Choroid plexus epithelial cell (primary cell): ENCODE measurements at places on chromosomes 6 and 20.

GRCh38 chr6:166532302-166532701 is 54.2 kb downstream of the RAMACL start:
- no peak for DNase-seq

DNA sequence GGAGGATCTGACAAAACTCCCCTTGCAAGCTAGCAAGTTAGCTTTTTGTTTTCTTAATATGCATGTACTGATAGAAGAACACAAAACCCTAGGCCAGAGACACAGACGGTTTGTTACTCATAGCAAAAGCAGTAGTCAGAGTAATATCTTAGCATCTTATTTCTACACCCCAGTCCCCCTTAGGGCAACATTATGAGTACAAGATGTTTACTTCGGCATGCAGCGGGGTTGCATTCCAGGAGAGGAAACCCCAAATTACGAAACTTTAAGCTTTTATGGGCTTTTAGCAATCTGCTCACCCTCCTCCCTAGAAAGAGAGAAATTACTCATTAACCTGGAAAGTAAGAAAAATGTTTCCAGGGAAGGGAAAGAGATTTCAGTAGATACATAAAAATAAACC is 1286.9 kb downstream of the EPHA7 start:
- no peak for DNase-seq

GRCh38 chr20:62356589-62357186 is 10.4 kb downstream of the LAMA5 start:
- no peak for DNase-seq

GRCh38 chr6:129695373-129696027 is 14.5 kb downstream of the ARHGAP18 start:
- no peak for DNase-seq

DNA sequence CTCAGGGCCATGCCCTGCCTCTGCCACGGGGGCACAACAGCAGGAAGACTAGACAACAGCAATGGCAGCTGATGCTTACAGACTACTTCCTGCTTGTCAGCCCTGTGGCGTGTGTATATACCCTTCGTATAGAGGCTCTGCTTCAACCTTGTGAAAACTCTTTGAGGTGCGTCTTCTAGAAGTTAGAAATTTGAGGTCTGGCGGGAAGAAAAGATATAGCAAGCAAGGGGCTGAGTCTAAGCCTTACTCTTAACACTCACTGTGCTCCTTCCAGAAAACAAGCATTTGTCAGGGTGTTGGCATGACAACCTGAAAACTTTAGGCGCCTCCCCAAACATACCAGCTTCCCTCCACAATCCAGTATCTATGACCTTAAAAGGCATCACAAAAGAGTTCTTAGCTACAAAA is 33.3 kb downstream of the JPH2 start:
- DNase-seq: no peak

DNA sequence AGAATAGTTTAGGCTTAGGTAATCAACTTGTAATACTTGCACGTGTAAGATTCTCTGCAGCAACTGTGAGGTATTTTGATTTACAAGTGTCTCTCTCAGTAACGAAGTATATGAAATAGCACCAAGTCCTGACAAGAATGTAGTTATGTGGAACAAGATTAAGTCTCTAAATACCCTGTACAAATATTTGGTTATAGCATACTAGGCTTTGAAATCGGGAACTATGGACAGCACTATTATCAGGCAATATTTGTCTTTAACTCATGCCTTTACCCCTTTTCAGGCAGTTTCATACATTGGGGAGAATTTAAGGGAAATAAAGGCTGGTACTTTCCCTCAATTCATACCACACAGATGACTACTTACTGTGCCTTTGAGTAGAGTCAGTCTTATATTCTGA is 93.2 kb downstream of the GRIK2 start:
- DNase-seq: no peak

- DNase-seq: peak; percentile 82
Measured at GRCh38 chr6:144265390-144265789, 19.7 kb upstream of the UTRN start.

DNA sequence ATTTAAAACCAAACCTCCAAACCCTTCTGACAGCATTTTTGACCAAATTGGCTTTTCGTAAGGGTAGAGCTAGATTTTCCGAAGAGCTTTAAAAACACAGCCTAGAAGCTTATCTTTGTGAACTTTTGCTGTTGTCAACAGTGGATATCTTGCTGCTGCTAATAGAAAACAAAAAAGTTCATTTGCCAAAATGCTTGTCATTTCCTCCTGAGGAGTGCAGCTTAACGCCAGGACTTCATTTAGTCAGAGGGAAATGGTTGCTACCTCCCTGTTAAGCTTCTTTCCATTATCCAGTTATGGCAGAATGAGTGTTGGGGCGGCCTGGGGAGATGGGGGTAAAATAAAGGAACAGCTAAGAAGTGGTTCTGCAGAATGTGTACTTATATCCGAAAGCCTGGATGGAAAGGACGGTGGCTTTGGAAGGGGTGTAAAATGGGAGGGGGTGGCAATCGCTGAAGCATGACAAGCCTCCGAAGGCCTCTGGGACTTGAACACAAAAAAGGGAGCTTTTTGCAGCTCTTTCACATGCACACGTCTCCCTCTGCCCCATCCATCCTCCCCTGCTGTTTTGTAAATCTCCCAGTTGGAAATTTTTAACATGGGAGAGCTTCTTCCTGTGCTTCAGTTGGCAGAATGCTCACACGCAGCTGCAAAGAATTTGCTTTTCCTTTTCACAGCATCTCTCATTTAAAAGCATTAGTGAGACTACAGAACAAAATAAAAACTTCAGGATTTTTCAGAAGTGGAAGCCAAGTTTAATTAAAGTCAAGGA is 22.5 kb downstream of the JARID2 start:
- DNase-seq: peak; percentile 32

DNA sequence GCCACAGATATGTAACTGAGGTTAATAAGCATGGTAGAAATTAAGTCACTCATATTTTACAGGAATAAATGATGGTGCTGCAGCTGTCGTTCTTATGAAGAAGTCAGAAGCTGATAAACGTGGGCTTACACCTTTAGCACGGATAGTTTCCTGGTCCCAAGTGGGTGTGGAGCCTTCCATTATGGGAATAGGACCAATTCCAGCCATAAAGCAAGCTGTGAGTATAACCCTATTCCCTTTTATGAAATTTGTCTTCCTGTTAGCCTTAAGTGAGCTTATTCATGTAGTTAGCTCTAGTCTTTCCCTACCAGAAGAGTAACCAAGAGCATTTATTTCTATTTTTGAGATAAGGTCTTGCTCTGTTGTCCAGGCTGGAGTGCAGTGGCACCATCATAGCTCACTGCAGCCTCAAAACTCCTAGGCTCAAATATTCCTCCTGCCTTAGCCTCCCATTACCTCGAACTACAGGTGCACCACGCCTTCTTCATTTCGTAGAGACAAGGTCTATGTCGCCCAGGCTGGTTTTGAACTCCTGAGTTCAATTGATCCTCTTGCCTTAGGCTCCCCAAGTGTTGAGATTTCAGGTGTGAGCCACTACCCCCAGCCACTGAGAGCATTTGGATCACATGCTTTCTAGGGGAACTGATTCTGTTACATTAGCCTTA is 12.0 kb downstream of the TCP1 start:
- no peak for DNase-seq

DNA sequence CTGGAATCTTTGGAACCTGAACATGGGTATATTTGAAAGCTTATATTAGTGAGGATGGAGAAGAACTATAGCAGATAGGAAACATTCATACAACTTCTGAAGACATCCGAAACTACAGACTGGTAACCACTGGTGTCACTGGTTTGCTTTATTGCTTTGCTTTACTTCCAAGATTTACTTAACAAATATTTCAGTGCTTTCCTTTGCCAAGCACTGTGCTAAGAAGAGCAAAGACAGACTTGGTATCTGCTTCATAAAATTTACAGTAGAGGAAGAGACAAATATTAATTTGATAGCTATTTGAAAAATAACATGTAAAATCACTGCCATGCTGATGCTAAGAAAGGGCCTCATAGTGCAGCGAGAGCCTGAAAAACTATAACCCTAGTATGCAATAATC is 1.8 kb downstream of the TPD52L1 start:
- no peak for DNase-seq

DNA sequence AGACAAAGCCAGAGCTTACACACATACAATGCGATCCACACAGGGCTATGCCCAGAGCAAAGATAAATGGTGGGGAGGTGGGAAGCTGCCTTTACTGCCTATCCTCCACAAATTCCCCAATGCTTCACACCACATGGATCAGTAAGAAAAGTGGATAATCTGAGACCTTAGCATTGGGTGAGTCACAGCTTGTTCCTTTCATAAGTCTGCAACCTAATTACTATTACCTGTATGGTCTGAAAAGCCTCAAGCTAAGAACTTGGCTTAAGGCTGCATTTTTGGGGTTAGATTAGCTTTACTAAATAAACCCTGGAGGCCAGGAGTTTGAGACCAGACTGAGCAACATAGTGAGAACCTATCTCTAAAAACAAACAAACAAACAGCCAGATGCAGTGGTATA is 66.0 kb upstream of the BTBD3 start:
- peak; percentile 10 for DNase-seq

- no peak for DNase-seq
Measured at GRCh38 chr20:59784791-59785668, 148.4 kb downstream of the SYCP2 start.

- DNase-seq: peak; percentile 97
Measured at GRCh38 chr20:49768204-49769047, 44.2 kb upstream of the SLC9A8 start.

GRCh38 chr6:2108700-2109306 is 136.6 kb downstream of the GMDS start:
- peak; percentile 47 for DNase-seq

- no peak for DNase-seq
Measured at GRCh38 chr20:7933346-7933745, 6.9 kb downstream of the HAO1 start.

DNA sequence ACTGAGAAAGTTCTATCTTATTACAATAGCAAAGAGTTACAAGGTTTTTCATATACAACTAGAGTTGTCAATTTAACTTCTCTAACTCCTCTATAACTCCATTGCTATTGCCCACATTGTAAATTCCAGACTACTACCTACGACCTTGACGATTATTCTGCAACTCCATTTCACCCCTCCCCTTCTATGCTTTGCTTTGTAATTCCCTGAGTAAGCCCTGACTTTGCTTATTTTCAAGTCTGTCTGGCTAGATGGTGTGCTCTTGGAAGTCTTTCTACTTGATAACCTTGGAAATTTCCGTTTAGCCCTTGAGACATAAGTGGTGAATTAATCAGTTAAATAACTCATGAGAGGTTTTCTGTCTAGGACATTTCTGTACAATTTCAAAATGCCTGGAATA is 161.4 kb downstream of the C6orf58 start:
- DNase-seq: no peak

DNA sequence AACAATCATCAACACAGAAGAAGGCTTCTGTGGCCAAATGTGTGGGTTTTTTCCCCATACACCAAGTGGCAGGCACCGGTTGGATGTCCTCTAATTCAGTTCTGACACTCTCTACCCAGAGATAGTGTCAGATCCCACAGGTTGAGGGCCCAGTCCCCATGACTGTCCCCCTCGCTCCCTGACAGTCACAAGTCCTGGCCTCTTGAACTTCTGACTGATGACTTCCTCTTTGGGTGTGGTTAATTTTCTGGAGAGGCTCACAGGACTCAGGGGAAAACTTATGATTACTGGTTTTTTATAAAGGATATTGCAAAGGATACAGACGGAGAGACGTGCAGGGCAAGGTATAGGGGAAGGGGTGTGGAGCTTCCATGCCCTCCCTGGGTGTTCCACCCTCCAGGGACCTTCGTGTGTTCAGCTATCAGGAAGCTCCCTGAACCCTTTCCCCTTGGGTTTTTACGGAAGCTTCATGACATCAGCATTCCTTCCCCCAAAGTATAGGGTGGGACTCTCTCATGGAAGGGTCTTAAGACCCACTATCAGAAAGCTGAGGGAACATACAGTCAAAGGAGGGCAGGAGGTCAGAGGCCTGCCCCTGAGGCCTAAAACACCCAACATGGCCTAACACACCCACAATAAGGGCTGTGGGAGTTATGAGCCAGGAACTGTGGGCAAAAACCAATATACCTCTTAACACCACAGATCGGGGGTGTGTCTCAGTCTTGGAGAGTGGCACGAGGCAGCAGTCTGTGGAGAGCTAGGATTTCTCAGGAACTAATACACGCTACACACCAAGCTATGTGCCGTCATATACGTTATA is 33.3 kb downstream of the FARS2 start:
- no peak for DNase-seq
